ENCODE measurements at places on chromosomes 5 and 9.

DNA sequence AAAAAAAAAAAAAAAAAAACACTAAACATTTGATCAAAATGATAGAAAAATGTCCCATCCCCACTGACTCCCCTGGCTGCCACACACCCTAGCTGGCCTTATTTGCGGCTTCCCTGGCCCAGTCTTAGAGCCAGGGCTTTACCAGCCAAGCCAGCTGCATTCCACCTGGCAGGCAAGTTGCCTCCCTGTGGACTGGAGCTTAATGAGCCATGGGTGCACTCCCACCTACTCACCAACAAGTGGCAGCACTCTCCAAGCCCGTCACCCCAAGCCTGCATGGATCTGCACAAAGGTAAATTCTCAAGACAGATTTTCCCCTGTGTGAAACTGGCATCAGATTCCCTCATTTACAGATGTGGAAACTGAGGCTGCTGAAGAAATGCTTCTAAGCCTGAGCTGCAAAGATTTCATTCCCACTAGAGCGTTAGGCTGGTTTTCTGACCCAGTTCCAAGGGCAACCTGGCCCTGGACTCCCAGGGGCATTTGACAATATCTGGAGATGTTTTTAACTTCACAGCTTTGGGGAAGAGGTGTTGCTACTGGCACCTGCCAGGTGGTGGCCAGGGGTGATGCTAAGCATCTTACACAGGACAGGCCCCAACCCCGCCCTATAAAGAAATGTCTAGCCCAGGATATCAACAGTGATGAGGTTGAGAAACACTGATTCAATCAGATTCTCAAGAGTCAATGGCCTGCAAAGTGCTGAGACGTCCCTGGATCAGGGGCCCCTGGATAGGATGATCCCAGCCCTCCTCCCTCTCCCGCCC, 21.9 kb upstream of the VDAC1 start:
- peak; percentile 31 for DNase-seq

GRCh38 chr5:56094579-56095361, 100.0 kb upstream of the IL6ST start:
- peak; percentile 62 for DNase-seq

DNA sequence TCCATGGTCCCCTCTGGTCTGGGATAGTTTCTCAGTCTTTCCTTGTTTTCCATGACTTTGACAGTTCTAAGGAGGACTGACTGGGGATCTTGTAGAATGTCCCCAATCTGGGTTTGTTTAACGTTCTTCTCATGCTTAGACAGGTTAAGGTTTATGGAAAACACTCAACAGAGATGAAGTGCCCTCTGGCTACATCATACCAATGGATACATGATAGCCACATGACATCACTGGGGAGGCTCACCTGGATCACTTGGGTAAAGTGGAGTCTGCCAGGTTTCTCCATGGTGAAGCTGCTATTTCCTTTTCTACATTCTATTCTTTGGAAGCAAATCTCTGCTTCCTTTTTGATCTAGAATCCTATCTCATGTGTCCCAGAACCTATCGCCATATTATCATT, 23.8 kb upstream of the ALDH1B1 start:
- DNase-seq = no peak

DNA sequence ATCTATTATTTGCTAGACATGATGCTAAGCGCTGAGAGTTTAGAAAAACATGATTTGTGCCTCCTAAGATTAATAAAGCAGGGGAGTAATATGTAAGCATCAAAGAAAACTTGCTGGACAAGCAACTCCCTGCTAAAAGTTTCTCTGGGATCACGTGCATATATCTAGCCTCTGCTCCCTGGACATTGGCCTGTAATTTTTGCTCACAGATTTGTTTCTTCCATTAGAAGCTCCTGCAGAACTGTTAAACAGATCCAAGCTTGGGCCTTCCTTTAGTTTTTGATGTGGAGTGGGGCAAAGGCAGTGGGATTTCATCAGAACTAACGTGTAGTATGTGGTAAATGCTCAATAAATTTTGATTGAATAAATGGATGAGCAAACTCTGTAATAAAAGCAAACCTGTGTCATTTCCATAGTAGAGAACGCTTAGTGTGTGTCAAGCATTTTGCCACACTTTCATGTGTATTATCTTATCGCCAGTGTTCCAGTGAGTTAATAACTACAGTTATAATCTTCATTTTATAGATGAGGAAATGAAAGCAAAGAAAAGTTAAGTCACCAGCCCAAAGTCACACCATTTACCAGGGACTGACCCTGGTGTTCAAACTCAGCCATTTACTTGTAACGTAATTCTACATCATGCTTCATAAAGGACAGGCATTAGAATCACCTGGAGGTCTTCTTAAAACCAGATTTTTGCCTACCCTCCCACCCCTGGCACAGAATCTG, 100.3 kb downstream of the PCSK5 start:
- DNase-seq = no peak

DNA sequence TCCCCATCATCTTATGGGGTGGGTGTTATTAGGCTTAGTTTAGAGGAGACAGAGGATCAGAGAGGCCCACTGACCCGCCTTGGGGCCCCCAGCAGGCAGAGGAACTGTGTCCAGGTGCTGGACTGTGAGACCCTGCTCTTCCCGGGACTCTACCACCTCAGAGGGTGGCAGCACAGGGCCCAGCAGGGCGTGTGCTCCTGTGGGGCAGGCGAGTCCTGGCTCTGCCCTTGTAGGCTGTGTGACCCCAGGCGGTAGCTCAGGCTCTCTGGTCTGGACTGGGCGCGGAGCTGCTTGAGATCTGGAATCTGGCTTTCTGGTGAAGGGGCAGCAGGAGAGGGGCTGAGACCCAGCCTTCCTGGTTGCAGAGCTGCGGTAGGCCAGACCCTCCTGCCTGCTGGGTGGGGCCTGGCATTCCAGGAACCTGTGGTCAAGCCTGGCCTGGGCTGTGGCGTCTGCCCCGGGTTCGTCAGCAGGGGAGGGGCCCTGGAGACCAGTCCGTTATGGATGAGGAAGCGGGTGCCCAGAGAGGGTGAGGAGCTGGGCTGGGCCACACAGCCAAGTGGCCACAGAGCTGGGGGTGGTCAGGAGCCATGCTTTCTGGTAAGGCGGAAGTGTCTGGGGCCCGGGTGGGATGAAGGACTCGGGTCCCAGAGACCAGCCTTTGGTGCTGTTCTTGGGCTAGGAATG, 46.5 kb downstream of the RXRA start:
- no peak for DNase-seq

DNA sequence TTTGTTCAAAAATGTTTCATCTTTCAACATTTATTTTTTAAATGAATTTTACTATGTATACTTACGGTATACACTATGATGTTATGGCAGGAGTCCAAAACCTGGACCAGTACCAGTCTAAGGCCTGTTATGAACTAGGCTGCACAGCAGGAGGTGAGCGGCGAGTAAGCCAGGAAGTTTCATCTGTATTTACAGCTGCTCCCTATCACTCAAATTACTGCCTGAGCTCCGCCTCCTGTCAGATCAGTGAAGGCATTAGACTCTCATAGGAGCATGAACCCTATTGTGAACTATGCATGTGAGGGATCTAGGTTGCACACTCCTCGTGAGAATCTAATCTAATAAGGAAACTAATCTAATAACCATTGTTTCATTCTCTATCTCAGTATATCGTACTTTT, 715.5 kb upstream of the PTPRD start:
- no peak for DNase-seq

DNA sequence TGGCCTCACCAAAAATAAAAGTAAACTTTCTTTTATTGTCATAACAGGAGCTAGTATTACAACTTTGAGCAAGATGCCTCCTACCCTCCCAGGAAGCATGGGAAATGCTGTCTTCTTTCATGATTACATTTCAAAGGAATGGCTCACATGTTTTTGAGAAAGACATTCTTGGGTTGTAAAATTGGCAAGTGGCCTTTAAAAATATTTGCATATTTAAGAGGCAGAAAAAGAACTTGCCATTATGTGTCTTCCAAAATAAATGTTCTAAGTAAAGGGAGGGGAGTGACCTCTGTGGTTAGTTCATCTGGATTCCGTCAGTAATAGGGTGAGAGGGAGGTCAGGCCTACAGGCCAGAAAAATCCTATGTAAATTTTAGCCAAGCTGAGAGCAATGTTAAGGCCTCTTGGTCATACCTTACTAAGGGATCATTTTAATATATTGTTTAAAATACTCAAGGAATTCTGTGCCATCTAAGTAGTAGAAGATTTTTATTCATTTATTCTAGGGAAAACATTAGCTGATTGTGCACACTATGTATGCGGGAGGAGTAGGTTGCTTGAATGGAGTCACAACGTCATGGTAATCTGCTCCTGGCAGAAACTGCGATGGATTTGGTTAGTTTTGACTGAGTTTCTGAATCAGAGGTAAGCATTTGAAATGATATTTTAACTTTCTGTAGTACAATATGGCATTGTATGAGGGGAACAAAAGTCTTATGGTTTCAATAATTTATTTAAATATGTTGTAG, 1485.7 kb upstream of the CDH9 start:
- DNase-seq = no peak

DNA sequence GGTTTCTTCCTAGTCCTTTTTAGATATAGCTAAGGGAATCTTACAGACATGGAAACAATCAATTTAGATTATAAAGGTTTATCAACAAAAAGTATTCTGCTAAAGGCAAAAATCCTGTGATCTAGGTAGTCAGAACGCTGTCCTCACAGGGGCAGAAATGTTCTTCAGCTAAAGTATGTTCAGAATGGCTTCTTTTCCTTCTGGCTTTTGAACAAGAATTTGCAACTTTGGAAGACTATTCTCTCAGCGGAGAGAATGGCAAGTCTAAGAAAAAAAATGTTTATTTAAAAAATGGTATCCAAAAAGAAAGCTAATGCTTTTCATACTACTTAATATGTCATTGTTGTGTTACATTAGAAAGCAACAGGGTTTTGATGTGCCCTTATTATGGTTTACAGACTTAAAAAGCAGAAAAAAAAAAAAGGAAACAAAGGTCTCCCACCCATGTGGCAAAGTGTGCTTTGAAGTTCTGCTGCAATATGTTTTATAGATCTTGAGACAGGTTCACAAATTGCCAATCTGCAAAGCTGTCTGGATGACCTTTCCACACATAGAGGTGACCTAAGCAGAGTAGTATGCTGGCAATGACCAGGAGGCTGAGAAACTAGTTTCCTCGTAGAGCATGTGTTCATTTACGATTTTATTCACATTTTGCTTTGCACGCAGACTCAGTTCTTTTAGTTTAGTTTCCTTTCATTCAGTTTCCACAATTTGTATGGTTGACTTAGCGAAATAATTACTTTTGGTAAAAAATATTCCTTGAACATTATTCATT, 45.1 kb upstream of the PJA2 start:
- DNase-seq = no peak

- DNase-seq = no peak
Observed at GRCh38 chr5:158727771-158728311, 371.9 kb downstream of the EBF1 start.

GRCh38 chr5:14365831-14366430, 215.7 kb upstream of the OTULINL start:
- DNase-seq = no peak

GRCh38 chr5:73948720-73949119, 322.7 kb downstream of the ARHGEF28 start:
- DNase-seq = no peak

- DNase-seq = no peak
Observed at GRCh38 chr5:168022446-168023169, 268.8 kb upstream of the WWC1 start.

- no peak for DNase-seq
Observed at GRCh38 chr9:132631280-132631679, 38.5 kb downstream of the DDX31 start.

GRCh38 chr5:124952079-124952478, 205.6 kb upstream of the ZNF608 start:
- DNase-seq = no peak

DNA sequence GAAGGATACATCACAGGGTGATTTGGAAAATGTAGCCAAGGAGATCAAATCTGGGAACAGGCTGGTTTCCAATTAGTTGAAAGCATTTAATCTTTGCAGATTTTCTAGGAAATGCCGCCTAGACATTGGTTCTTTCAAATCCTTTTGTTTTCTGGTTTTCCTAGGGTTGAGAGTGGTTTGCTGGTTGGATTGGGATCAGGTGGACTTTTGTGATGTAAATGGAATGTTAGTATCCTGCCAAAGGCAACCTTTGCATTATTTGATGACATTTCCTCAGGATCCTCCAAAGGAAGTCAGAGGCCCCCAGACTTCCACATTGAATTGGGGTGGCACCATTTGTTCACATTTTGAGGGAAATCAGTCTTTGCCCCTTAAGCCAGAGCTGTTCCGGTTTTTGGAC, 245.5 kb upstream of the RPS23 start:
- no peak for DNase-seq

DNA sequence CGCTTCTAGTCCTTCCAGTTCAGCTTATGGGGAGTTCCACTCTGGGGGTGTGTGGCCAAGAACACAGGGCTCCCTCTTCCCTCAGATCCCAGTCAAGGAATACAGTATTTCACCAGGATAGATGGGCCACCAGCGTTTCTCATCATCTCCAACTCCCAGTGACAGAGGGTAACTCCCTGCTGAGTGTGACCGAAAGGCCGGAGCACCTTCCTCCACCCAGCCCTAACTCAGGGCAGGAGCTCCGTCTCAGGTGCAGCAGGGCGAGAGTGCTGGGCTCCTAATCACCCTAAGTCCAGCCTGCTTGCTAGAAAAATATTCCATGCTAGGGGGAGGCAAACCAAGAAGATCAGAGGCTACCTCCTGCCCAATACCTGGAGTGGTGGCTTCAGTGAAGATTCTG, 102.6 kb downstream of the ADAMTS2 start:
- no peak for DNase-seq

DNA sequence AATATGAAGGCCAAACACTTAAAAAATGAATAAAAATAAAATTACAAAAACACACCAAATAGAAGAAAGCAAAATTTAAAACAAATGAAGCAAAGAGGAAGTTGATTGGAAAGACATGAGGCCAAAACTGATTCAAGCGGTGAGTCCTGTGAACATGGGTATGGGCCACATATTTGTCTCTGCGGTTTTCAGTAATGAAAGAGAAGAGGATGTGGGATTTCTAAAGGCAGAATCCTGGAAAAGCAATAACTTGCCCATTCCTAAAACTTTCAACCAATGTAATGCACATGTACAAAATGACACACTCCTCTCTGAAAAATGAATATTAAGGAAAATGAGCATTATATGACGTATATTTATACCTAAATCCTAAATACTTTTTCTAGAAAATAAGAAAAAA, 263.7 kb downstream of the SEMA5A start:
- no peak for DNase-seq

- DNase-seq = no peak
Observed at GRCh38 chr5:2759091-2759490, 7.6 kb upstream of the IRX2 start.

DNA sequence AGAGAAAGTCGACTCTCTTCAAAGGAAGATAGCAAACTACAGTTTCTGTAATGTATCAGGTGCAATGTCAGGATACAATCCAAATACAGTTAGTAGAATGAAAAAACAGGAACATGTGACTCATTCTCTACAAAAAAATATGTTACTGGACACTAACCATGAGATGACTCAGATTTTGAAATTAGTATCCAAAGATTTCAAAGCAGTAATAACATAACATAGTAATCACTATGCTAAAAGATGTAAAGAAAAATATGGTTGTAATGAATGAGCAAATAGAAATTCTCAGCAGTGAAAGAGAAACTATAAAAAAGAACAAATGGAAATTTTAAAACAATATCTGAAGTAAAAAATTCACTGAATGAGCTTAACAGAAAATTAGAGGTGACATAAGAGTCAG, 42.3 kb downstream of the SHOC1 start:
- no peak for DNase-seq

- DNase-seq = no peak
Observed at GRCh38 chr5:159921721-159922120, 5.4 kb downstream of the ADRA1B start.

GRCh38 chr5:5490774-5491347, 68.4 kb downstream of the ICE1 start:
- no peak for DNase-seq

Measured in activated T-cell treated with anti-CD3 and anti-CD28 coated beads for 4 hours (primary cell).